ENCODE measurements at places on chromosomes 5 and 9.
A peak's percentile ranks its signal among the peaks of the same experiment; 100 is the strongest.

DNA sequence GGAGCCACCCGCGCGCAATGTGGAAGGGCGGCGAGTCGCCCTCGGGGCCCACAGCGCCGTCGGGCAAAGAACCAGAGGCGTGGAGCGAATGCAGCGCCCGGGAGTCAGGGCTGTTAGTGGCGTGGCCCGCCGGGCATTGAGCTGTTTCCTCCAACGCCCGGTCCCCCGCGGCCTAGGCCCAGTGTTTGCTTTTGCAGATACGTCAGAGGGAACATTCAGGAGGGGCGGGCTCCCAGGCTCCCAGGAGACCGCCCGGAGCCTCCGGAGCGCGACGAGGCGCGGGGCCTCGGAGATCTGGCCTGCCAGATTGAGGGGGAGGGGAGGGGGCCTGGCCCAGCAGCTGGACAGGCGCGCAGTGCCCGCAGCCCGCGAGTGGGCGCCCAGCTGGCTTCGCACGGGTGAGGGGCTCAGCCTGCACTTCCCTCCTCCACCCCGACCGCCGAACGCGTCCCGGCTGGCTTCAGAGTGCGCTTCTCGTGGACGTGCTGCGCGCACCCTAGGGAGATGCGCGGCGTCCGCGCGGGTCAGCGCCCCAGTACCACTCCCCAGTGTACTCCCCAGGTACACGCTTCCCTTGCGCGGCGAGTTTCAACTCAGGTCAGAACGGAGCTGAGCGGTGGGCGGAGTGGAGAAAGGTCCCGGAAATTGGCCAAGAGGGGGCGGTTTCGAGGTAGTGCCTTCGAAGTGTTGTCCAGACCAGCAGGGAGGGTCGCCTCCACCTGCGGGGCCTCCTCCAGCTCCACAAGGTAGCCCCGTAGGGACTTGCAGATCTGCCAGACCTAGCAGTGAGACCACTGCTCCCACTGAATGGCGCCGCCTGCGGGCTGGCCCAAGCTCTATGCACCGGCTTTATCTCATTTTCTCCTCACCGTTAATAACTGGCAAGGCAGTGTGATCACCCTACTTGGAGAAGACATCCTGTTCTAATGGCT is 130.4 kb downstream of the TMEM174 start:
- DNase-seq: peak; percentile 47

DNA sequence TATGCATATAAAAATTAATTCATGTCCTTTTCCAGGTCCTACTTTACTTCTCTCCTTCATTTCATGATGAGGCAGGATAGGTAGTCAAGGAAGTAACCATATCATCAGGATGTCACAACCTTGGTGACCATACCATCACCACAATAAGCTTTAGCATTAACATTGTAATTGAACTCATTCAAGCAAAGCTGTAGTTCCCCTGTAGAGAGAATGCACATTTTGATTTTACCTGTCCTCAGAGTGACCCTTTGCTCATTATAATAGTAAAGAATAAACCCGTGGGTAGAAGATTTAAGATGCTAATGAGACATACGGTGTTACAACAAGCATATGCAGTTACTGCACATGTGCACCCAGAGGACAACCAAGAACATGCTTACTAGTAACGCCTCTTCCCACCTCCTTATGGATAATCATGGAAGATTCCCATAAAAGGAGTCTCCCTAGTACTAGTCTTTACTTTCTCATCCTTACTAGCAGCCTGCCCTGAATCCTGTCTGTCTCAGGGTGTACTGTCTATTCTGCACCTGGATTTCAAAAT is 2.2 kb downstream of the IFNA6 start:
- DNase-seq: no peak

DNA sequence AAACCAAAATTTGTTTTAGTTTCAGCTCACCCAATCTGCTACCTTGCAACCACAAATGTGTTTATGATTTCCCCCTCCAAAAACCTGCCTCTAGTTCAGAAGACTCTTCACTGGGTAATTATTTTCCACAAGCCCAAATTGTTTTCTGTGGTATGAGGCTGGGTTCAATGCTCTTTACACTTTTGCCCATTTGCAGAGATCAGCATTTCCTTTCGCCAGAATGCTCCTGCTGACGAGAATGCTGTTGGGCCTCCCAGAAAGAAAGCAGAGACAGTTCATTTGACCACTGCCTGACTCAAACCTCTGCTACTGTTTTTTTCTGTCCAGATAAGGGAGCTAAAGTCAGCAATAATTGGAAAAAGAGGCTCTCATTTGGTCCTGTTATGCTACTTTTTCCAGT is 427.3 kb downstream of the PDE4D start:
- DNase-seq: no peak

GRCh38 chr5:159341906-159342310 is 11.6 kb upstream of the IL12B start:
- peak; percentile 53 for DNase-seq

DNA sequence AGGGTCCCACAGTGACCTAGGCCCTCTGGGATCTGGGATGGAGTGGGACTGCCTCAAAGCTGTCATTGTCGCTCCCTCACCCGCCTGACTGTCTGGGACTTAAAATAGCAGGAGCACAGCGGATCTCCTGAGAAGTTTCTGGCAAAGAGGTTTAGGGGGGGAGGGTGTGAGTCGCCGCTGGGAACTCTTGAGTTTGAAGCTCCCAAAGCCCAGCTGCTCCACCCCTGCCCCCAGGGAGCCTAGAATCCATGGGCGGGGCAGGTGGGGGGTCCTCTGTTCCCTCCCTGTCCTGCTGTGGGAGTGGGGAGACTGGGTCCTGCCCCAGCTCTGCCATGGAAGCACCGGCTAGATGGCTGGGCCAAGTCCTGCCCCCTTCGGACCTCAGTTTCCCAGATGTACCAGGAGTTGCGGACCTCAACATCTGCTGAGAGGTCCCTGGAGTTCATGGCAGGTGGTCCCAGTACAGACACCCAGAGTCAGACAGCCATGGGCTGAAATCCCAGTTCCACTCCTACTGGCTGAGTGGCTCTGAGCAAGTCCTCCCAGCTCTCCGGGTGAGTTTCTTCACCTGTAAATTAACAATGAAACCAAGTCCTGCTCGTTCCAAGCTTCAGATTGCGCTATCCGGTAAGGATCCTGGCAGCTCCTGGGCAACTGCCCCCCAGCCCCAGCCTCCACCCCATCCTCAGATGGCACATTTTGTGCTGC is 985 bp upstream of the WDR38 start:
- DNase-seq: no peak

DNA sequence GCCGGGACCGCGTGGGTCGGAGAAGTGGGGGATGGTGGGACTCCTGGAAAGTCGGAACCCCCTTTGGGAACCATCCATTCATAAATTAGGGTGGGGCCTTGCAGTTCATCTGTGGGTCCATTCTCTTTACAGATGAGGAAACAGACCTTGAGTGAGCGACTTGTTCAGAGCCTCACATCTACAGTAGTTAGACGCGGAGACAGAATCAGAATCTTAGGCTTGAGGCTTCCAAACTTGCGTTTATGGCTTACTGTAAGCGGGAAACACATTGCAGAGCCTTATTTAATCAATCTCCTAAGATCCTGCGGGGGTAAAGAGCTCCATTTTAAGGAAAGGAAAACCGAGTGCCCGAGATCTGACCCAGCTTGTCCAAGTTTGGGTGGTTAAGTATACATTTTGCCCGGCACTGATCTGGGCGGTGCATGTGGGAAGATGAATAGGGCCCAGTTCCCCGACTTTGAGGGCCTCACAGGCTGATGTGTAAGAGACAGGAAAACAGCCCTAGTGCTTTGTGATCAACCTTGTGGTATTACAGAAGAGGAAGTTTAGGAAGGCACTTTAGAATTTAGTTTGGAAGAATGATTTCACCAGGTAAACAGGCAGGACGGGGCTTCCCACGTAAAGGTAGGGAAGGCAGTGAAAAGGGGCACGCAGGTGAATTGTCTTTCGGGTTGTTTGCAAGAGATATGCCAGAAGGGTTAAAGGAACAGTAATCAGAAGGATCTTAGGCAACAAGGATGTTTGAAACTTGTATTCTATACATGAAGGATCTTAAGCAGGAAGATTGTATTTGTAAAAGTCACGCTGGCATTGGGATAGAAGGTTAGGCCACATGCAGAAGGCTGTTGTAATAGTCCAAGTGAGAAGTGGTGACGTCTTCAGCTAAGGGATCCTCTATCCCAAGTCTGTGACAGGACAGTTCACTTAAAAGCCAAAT is 744 bp downstream of the TARS1 start:
- peak; percentile 40 for DNase-seq

DNA sequence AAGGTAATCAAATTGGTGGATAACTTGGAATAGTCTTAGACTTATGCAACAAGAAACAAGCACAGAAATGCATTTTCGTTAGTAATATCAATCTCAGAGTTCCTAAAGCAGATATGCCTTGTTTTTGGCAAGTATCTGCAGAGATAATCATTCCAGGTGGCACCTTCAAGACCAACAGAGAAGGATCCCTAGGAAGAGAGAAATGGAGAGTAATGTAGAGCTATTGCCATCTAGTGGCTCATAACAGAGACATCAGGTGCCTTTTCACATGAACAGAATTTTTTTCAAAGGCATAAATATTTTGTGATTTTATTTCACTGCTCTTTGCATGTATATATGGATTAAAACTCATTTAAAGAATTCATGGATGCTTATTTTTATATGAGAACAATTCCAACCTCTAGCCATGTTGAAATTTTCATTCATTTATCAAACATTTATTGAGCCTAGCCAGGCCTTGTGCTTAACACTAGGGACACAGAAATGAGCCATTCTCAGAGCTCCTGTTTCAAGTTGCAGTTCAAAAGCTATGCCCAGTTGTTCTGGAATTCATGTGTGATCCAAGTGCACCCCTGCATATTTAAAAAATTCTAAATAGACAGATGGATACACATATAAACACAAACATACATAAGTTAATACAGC is 117.5 kb upstream of the OR13F1 start:
- DNase-seq: no peak

GRCh38 chr9:81530310-81530810 is 159.0 kb downstream of the TLE1 start:
- DNase-seq: no peak

DNA sequence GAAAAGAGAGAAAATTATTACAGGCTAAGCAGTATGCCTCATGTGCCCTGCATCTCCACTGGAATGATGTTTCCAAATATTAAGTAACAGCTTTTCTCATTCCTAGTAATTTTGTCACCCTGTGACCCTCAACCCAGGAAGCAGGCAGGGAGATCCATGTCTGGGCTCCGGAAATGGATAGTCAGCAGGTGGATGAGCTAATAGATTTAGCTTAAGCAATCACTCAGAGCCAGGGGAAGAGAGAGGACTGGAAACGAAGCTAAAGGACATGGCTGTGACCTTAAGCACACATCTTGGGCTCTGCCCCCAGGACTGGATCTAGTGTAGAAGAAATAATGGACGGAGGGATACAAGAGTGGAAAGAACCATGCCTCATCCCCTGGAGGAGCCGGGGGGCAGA is 89.5 kb downstream of the ARSB start:
- DNase-seq: no peak

GRCh38 chr5:35035271-35035670 is 12.5 kb downstream of the AGXT2 start:
- no peak for DNase-seq

- no peak for DNase-seq
These were observed 28.5 kb upstream of the CHD1 start for GRCh38 chr5:98957307-98957706.

GRCh38 chr5:56172241-56172640 is 60.9 kb downstream of the ANKRD55 start:
- no peak for DNase-seq

DNA sequence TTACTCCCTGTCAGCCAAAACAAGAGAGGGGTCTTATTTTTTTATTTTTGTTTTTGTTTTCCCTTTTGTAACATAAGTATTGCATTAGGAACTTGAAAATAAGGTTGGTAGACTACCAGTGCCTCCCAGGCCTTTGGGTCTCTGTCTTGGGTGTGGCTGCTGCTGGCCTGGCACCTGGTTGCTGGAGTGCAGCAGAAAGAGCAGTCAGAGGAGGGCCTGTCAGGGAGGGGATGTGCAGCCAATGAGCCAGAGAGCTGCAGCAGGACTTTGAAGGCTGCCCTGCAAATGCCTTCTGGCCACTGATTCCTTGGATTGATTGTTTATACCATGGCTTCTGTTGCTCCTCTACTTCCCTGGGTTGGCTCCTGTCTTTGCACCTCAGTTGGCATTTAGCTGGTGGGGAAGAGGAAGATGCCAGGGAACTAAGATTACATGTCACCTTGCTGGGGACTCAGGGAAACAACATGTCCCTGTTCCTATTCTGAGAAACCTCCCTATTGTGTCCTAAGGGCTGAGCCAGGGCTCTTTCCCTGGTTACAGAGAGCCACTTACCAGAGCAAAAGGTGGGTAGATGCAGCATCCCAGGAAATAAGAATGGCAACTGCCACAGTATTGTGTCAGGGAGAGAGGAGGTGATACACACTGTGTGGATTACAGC is 66.6 kb downstream of the ANGPTL2 start:
- DNase-seq: no peak

GRCh38 chr9:98667005-98667640 is 41.6 kb downstream of the GABBR2 start:
- no peak for DNase-seq

GRCh38 chr9:96085491-96086143 is 210.1 kb downstream of the ERCC6L2 start:
- DNase-seq: no peak

DNA sequence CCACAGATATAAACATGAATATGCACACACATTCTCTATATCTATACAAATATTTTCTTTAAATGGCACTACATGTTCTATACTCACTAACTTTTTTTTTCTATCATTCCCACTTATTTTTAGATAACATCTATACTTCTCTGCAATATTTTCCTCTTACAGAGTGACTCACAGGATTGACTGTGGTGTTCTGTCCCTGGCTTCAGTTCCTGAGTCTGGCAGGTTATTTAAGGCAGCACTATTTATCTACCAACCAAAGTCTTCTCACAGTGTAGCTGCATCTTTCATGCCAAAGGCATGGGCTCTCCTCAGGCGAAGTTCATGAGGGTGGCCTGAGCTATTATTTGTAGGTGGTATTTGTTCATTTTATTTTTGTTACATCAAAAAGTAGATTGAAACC is 409.0 kb downstream of the PRR16 start:
- no peak for DNase-seq

DNA sequence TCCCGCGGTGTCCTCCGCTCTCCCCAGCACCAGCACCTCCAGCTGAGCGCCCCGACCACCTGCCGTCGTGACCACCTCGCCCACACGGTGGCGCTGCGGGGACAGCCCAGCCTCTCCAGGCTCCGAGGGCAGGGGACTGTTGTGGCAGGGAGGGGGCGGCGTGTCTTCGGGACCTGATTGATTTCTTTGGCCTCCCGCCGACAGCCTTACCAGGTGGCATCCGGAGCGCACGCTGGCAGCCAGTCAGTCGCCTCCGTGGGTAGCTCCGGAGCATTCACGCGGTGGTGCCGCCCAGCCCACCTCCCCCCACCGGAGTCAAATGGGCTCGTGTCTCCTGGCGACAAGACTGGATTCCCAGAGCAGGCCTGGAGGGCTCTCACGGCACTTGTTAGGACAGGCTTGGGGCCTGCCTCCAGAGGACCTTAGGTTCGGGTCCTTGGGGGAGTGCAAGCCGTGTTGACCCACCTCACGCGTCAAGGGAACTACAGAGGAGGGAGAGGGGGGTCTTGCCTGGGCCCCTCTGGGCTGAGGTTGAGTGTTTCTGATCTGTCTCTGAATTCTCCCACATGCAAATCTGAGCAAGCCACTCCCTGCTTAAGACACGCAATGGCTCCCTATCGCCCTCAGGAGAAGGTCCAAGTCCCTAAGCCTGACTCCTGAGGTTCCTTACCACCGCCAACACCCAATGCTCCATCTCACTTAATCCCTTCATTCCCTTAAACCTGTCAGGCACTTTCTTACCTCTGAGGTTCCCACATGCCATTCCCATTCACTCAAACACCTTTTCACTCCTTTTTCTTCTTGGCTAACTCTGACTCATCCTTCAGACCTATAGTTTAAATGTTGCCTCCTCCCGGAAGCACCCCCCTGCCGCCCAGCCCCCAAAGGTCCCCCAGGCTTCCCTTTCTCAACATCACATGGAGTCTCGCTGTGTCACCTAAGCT is 51.2 kb upstream of the GGTA1 start:
- peak; percentile 79 for DNase-seq

Measured in mesothelial cell of epicardium (in vitro differentiated cells).